ENCODE measurements at places on chromosomes 5 and 9.
A peak's percentile ranks its signal among the peaks of the same experiment; 100 is the strongest.

DNA sequence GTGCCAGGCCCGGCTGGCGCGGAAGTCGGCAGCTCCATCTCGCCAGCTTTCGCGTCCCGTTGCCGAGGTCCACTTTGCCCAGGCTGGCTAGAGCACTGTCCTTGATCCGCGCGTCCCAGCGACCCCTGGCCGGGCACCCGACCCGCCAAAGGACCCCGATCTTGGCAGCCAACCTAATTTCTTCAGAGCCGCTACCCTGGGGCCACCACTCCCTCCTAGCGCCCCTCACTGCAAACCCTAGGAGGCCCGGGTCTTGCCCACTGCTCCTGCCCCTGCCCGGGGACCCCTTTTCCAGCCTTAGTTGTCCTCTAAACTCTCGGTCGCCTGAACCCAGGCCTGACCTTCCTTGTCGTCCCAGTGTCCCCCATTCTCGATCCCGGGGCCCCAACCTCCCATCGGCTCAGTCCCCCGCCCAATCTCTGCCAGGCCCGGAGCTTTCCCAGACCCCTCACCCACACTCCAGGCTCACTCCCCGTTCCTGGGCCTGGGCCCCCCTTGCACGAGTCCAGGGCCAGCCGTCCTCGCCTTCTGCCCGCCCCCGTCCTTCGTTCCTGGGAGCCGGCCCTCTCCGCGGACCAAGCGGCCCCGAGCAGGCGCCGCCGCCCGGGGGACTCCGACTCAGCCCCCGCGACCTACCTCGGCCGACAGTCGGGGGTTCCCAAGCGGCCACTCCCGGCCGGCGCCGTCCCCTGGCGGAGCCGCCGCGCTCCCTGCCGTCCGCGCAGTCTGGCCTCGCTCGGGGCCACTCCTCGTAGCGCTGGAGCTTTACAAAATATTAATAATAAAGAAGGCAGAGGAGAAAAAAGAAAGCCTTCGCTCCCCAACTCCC is 701 bp upstream of the LMX1B start:
- no peak for DNase-seq

- DNase-seq = no peak
These were observed 21.1 kb downstream of the ECPAS start for GRCh38 chr9:111463048-111463447.

DNA sequence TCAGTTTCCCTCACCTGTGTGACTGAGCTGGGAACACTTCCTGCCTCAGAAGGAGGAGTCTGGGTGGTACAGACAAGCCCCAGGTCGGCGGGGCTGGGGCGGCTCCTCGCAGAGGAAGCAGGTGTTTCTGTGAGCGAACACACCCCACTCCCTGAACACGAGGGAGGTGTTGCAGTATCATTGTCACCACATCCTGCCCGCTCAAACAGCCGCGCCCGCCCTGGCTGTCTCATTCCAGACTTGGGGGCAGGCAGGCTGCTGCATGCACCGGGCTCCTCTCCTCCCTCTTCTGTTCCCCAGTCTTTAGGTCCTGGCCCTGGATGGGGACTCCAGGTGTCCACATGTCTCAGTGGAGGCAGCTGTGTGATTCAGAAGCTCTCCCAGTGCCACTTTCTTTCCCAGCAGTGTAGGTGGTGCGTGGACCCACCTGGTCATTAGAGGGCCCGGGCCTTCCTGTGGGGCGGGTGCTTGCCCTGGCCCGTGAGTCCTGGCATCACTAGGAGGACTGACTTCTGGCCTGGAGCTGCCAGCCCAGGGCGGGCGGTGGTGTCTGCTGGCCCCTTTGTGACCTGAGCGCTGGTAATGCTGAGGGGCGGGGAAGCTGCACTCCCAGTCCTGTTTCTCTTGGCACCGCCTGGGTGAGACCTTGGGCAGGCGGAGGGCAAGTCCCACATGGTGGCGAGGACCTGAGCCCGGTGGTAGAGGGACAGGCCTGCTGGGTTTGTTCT is 18.3 kb upstream of the PHYHD1 start:
- no peak for DNase-seq

DNA sequence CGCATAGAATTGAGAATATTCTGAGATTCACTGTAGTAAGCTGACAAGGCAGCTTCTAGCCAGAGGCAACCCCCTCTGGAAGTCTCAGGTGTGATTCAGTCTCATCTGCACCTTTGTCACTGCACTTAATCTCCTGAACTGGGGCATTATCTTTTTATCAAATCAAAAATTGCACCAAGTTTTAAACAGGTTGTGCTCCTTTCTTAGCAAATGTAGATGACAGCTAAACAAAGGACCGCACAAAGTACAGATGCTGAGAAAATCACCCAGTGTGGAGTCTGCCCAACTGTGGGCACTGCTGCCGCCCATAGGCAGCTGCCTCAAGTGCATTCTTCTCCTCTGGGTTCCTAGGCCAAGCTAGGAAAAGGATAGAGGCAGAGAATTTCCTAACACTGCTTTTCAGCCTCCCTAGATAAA is 51.1 kb downstream of the STARD4 start:
- DNase-seq = no peak

GRCh38 chr9:121213136-121213806 is 11.6 kb upstream of the RAB14 start:
- DNase-seq = peak; percentile 70

GRCh38 chr5:142324136-142324870 is 518 bp downstream of the SPRY4 start:
- DNase-seq = no peak

- DNase-seq = no peak
These were observed 6.0 kb upstream of the PITX1 start for GRCh38 chr5:135040034-135040332.

- no peak for DNase-seq
These were observed 338.0 kb upstream of the DAB2 start for GRCh38 chr5:39762761-39763160.

DNA sequence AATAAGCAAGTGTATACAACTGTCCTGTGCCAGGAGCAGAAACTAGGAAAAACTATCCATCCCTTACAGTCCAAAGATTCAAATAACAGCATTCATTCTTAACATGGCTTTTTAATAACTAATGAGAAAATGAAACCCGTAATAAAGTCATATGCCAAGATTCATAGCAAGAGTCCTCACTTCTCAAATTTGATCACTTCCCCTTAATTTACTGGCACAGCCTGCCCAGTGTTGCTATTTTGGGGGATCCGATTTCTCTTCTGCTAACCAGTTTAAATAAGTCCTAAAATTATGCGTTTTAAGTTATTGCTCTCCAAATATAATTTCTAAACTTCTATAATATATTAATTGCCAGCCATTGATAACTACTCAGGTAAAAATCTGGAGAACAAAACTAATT is 177.0 kb upstream of the PTGER4 start:
- no peak for DNase-seq

GRCh38 chr9:134590240-134591081 is 51.1 kb upstream of the COL5A1 start:
- no peak for DNase-seq

- DNase-seq = no peak
These were observed 84.3 kb downstream of the SLF1 start for GRCh38 chr5:94702729-94703128.

DNA sequence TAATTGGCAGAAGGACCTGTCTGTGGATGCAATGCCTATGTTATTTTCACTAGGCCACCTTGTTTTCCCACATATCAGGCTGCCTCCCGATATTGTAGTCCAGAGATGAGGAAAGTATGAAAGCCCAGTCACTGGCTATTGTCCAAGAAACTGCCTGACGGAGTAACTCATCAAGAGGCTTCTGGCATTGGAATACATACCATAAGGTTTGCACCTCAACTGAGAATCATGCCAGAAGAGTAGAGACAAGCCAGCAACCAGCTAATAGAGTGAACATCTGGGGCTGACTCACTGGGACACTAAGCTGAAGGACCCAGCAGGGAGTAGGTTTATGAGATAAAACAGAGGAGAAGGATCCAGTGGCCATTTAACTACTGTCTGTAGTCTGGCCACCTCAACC is 137.2 kb upstream of the FST start:
- peak; percentile 96 for DNase-seq

DNA sequence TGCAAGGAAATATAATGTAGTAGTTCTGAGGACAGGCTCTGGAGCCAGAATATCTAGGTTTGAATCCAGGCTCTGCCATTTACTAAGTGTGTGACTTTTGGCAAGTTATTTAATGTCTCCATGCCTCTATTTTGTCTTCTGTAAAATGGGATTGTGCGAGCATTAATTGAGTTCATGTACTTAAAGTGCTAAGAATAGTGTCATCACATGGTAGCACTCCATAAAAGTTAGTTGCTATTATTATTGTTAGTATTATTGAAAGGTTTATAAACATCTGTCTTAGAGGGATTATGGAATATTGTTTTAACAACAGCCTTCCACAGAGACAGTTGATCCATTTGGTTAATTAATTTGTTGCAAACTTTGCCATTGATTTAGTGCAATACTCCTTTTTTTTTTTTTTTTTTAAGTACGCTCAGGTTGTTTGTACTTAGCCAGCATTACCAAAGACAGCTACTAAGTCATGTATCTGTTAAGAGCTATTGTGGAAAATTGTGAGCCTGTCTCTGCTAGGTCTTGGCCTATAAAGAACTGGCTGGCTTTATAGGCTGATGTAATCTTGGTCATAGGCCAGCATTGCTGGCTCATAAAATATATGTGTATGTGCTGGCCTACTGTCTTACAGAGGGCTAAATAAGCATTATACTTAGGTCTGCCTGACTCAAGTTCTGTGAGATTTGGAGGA is 174.7 kb downstream of the WDR70 start:
- peak; percentile 28 for DNase-seq

DNA sequence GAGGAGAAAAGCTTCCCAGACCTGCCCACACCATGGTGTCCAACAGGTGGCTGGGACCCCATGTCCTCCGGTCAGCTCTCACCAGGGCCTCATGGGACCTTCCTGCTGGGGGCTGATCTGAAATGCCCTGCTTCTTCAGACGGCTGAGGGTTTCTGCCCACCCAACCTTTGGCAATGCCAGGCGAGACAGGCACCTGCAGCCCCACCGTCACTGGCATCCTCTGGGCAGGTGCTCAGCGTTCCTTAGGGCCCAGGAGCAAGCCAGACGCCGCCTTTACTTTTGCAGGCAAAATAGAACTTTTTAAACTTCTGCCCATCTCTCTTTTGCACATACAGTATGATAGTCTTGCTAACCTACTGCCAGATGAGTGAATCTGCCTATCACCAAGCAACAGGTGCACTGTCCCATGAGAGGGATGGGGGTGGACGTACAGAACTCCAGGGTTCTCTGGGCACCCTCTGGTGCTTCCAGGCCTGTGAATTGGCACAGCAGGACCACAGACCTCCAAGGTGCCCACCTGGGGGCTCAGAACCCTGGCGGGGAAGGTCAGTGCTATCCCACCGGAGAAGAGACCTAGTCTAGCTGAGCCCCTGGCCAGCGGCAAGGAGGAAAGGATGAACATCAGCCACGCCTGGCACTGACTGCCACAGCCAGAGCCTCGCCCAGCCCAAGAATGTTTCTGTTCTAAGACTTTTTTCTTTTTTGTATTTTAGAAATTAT is 7.5 kb downstream of the OBP2B start:
- DNase-seq = no peak

DNA sequence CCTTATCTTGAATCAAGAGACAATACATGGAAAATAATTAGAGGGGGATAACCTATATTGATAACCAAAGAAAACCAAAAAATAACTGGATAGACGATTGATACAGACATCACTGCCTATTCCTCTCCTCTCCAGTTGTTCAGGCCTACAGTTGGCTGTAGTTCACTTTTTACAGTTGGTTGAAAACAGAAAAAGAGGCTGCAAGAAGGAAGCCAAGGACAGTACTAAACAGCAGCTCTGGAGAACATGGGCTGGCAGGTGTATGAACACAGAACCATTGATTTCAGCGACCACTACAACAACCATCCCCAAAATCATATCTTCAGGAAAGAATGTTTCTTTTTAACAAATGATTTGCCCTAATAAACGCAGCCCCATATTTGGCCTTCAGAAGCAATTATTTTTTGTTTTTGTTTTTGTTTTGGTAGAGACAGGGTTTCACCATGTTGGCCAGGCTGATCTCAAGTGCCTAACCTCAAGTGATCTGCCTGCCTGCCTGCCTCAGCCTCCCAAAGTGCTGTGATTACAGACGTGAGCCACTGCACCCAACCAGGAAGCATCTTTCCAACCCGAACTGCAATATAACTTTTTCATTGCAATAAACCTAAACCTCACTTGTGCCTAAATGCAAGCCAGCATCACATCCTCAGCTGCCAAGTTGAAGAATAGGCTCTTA is 64.3 kb downstream of the MLLT3 start:
- DNase-seq = no peak

- DNase-seq = no peak
These were observed 10.9 kb upstream of the ZNF474 start for GRCh38 chr5:122118356-122118948.

GRCh38 chr5:73298772-73299630 is 126.0 kb downstream of the TMEM174 start:
- no peak for DNase-seq

DNA sequence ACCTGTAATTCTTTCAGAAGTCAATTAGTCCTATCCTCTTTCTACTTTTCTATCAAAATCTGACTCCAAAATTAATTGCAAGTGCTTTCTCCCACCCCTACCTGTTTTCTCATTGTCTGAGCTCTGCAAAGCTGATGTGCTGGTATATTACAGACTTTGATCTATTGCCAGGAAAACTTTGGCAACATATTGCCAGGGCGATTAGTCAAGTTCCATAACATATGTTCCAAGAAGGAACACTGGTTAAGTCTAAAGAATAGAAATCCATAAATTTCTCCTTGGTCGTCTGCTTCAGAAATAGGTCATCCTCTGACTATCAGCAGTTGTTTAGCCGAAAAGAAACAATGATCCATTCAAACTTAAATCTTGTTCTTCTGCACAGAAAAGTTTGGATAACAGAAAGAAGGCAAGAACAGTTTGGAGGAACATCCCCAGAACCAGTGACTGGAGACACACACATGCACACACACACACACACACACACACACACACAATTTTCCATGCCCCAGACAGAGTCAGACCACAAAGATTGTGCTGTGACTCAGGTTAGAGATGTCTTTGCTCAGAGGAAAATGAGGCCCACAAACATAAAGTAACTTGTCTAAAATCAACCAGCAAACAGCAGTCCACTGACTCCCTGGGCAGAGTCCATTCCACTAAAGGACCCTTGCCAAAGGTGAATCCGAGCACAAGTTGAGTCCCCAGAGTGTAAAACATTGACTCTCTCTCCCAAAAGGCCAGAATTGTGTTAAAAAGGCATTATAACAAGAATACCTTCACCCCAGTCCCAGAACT is 202.1 kb downstream of the DEPDC1B start:
- DNase-seq = no peak

GRCh38 chr5:64947031-64947430 is 178.3 kb downstream of the CWC27 start:
- DNase-seq = no peak

- DNase-seq = no peak
These were observed 304.2 kb downstream of the DNAH5 start for GRCh38 chr5:13640270-13640669.

- DNase-seq = no peak
These were observed at the start of gene PCDHGC4 for GRCh38 chr5:141484641-141485311. Gene PCDHGC4 (plus strand): TSS chr5:141485030. CDS start chr5:141485174, 144 bp downstream.

DNA sequence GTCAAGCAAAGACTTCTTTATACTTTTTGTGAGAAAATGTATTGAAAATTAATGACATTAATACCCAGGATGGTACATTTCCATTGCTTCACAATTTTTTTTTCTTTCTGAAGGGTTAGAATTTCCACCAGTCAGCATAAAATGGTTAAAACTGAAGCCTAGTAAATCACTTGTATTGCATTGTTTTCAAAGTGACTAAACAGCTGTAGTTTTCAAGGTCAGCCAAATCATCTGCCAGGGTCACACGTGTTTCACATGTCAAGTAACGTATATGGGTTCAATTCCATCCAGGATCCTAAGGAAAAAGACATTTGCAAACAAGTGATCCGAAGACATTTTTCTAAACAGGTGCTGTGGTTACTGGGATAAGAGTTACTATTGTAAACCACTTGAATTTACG is 574.2 kb downstream of the RAB3C start:
- no peak for DNase-seq

GRCh38 chr5:158758675-158759074 is 341.0 kb downstream of the EBF1 start:
- DNase-seq = peak; percentile 78

Data from GM04504 (cell line).